ENCODE measurements at places on chromosomes 12 and 14.

DNA sequence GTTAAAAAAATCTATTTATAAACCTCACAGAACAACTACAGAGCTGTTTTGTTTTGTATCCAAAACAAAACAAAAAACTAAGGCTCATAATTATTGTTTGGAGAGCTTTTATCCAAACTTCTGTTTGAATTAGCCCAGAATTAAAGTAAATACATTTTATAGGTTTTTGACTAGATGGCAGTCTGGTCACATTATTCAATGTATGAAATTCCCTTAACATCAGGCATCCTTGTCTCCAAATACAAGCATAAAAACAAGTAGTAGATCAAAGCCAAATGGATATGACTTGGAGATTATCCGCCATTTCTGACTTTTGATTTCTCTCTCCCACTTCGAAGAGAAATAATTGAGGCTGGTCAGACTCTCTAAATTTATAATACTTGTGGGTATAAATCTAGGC, 63.5 kb downstream of the SLC38A1 start:
- DNase-seq: no peak

- DNase-seq: no peak
These were observed 152.3 kb downstream of the ZNF664 start for GRCh38 chr12:124125203-124125871.

GRCh38 chr14:104431929-104432541, 147.5 kb upstream of the C14orf180 start:
- no peak for DNase-seq

- no peak for DNase-seq
These were observed 67.7 kb upstream of the PTHLH start for GRCh38 chr12:28040246-28040645.

GRCh38 chr12:6919588-6919987, 5.2 kb downstream of the ENO2 start:
- DNase-seq: no peak

All from stomach (tissue), 19 donors.